ENCODE measurements at places on chromosomes 16 and 17. TPM values are rescaled to one million over a fixed set of nuclear protein-coding genes. Genes with fewer than 3 reads are reported as not detected.

The LRRC36 gene
- total RNA-seq: not detected

The NHERF2 gene
- total RNA-seq: 20.5 TPM

The KRTAP2-3 gene
- not detected for total RNA-seq

The CDH5 gene
- not detected for total RNA-seq

The CD300A gene
- total RNA-seq: not detected

The GINS3 gene
- 10.8 TPM for total RNA-seq

The WFIKKN1 gene
- total RNA-seq: 64.4 TPM

The NPIPB2 gene
- 0.47 TPM for total RNA-seq

The MYH1 gene
- not detected for total RNA-seq

The NOTUM gene
- total RNA-seq: 4.5 TPM

The TBC1D3H gene
- total RNA-seq: not detected

The SCARF1 gene
- total RNA-seq: 3.4 TPM

The SDK2 gene
- 0.10 TPM for total RNA-seq

The SLC13A2 gene
- not detected for total RNA-seq

The CCL13 gene
- not detected for total RNA-seq

The MRPL58 gene
- total RNA-seq: 99.0 TPM

The CLDN9 gene
- not detected for total RNA-seq

The EVI2B gene
- total RNA-seq: not detected

The ABAT gene
- 8.0 TPM for total RNA-seq

The LYRM9 gene
- 5.9 TPM for total RNA-seq

The ABCC11 gene
- 0.12 TPM for total RNA-seq

The PPL gene
- total RNA-seq: 41.0 TPM

The TMEM97 gene
- 69.0 TPM for total RNA-seq

The KCNG4 gene
- total RNA-seq: not detected

The C17orf107 gene
- total RNA-seq: not detected

The OTOP3 gene
- total RNA-seq: not detected

The SLC5A11 gene
- 0.18 TPM for total RNA-seq

The APOBR gene
- total RNA-seq: 0.10 TPM

The GAS2L2 gene
- not detected for total RNA-seq

The NUFIP2 gene
- total RNA-seq: 30.8 TPM

The ERN2 gene
- 0.37 TPM for total RNA-seq

The SOX15 gene
- 6.8 TPM for total RNA-seq
